ENCODE measurements at places on chromosomes 5 and 9.

GRCh38 chr9:116476002-116476401, 211.1 kb upstream of the TRIM32 start:
- DNase-seq = no peak

- peak; percentile 27 for DNase-seq
Observed at GRCh38 chr9:4297151-4297785, 2.6 kb downstream of the GLIS3 start.

DNA sequence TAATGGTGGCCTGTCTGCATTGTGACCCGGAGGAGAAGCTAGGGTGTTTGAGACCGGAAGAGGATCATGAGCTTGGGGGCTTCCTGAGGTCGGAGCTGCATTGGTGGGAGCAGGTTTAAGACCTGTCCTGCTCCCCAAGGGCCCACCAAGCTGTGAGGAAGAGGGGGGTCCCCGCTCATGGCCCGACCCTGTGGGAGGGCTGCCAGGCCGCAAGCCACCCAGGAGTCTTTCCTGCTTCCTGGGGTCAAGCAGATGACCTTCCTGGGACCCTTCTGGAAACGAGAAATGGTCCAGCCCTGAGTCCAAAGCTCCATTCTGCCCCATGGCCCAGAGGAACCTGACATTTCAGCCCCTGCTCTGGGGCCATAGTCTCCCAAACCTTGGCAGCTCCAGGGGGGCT, 61.5 kb upstream of the RNU6ATAC start:
- DNase-seq = no peak

GRCh38 chr5:68287976-68288706, 72.6 kb downstream of the PIK3R1 start:
- peak; percentile 60 for DNase-seq

DNA sequence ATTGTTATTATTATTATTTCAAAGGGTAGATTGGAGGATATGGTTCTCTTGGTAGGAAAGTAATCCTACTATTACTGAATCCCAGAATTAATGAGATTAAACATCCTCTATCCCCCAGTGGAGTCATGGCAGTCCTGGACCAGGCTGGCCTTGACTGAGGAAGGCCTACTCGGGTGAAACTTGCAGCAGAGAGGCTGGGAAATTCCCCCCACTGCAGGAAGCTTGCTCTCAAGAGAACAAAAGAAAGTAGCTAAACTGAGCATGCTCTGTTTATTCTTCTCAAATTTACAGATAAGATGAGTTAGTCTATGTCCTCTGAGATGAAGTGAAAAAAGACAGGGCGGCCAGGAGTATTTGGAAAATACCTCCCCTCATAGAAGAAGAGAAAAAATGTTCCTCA, 233.9 kb upstream of the RPS23 start:
- no peak for DNase-seq

DNA sequence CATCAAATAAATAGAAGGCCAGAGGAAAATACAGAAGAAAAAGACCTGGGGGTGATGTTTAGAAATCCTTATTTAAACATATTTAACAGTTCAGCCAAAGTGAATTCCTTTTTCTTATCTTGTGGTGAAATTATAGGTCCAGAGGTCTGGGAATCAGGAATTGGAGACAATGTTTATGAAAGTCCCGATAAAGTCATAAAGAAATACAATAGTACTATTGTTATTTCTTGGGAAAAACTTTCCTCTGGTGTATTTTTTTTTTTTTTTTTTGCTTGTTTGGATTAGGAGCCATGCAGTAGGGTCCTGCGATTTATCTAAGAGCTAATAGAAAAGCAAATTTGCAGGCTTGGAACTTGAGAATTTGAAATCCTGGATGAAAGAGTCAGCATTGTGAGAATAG, 426 bp downstream of the C7 start:
- DNase-seq = no peak

- no peak for DNase-seq
Observed at GRCh38 chr9:88274078-88274477, 114.2 kb upstream of the SPIN1 start.

DNA sequence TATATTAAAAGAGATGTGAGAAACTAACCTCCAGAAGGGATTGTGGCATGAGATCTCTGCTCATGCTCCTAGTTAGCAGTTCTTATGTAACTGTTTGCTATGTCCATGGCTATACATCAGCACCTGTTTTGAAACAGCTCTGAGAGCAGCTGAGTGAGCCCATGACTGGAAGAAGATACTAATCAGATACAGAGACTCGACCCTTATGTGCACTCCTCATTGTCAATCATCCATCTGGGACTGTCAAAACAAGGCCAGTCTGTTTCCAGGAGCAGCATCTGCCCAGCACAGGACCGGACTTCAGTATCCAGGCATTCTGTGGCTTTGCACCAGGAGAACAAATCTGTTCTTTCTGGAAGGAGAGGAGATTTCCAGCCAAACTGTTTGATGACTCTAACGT, 77.7 kb downstream of the EFNA5 start:
- DNase-seq = no peak

GRCh38 chr5:118902656-118903438, 85.5 kb downstream of the DTWD2 start:
- no peak for DNase-seq

GRCh38 chr9:114720086-114720676, 38.2 kb upstream of the TEX48 start:
- no peak for DNase-seq

DNA sequence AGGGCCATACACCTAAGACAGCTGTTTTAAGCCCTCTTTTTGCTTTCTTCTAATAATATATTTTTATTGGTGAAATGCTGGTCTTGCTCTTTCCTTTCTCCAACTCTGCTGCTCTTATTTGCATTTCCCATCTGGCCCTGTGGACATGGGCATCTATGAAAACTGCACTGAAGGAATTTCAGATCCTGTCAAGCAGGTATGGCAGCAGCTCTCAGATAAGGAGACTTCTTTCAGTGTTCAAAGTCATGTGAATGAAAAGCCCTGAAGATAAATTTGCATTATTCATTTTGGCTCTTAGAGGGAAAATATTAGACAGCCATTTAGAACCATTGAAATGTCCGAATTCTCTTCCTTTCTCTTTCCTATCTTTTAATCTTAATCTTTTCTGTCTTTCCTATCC, 668.0 kb upstream of the RIOK2 start:
- DNase-seq = no peak

DNA sequence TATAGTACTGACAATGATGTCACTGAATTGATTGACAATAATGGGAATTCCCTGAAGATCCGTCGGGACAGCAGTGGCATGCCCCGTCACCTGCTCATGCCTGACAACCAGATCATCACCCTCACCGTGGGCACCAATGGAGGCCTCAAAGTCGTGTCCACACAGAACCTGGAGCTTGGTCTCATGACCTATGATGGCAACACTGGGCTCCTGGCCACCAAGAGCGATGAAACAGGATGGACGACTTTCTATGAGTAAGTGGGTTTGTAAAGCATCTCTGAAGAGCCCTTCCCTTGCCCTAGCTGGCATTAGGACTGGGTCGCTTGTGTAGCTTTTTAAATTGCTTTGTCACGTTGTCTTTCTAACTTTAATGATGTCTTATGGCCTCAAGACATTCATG, 72.7 kb upstream of the WWC1 start:
- no peak for DNase-seq

DNA sequence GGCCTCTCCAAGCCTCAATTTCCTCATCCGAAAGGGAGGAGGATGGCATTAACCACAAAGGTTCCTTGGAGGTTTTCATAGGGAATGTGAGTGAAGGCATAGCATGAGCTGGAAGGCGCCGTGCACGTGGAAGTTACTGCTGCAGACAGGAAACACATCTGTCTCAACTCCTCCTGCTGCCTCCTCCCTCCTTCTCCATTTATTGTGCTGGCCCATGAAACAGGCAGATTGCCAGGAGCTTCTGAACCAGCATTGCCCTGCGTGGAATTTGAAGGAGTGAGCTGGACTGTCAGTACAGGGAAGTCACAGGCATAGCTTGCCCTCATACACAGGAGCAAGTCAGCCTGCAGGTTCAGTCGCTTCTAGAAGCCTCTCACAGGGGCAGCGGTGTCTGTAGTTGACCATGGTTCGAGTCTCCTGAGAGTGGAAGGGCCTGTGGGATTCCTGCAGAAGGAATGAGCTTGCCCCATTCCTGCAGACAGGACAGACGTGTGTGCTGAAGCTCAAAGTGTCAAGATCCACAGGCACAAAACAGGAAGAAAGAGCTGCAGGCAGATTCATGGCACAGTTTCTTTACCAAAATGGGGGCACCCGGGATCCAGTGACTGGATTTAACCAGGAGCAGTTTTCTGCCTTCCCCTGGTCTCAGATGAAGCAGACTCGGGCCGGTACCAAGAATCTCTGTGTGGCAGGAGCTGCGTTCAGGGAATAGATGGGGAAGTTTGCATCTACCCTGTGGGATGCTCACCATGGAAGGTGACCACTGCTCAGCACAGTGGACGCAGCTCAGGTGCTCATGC, 48.7 kb upstream of the CTSL start:
- no peak for DNase-seq

- DNase-seq = no peak
Observed at GRCh38 chr9:90432951-90433350, 209.7 kb downstream of the DIRAS2 start.

DNA sequence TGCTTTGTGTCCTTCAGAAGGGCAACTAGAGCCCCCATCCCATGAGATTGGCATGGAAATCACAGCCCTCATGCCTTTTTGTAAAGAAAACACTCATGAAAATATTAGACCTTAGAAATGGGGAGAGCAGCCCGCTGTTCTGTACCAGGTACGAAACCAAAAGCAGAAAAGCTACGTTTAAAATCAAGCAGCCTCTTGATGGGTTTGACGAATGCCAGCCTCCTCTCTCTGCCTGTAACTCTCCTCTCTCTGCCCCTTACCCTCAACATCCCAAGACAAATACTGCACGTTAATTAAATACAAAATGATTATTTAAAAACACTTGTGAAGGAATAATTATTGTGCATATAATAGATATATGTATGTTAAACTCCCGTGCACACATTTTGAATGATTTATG, 331.7 kb upstream of the PANK3 start:
- DNase-seq = no peak

GRCh38 chr9:75626860-75627259, 263.6 kb upstream of the PCSK5 start:
- DNase-seq = no peak

GRCh38 chr5:154300207-154300883, 109.8 kb downstream of the GALNT10 start:
- no peak for DNase-seq

- DNase-seq = no peak
Observed at GRCh38 chr9:129932303-129933151, 97.3 kb downstream of the USP20 start.

- no peak for DNase-seq
Observed at GRCh38 chr5:133644000-133644865, 31.9 kb upstream of the FSTL4 start.

- no peak for DNase-seq
Observed at GRCh38 chr5:135439231-135440205, 7.6 kb downstream of the DCANP1 start.

- DNase-seq = no peak
Observed at GRCh38 chr9:128061275-128061960, 5.7 kb downstream of the NAIF1 start.

DNA sequence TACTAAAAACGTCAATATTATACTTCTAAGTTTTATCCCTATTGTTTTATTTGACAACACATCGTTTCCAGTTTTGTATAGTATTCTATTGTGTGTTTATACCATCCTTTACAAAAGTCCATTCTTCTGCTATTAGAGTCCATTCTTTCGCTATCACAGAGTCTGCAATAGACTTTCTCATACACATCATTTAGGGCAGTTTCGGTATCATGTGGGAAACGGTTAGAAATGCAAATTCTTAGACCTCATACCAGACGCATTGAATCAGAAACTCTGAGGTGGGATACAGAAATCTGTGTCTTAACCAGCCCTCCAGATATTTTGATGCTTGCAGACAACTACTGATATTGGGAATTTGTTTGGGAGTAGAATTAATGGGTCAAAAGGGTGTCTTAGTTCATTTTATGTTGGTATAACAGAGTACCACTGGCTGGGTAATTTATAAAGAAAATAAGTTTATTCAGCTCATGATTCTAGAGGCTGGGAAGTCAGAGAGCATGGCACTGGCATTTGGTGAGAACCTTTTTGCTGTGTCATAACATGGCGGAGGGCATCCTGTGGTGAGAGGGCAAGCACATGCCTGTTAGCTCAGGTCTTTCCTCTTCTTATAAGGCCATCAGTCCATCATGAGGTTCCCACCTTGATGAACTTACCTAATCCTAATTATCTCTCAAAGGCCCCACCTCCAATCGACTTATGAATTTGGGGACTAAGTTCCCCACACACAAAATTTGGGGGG, 21.1 kb downstream of the CARTPT start:
- no peak for DNase-seq

GRCh38 chr5:111415053-111415452, 97.3 kb downstream of the STARD4 start:
- no peak for DNase-seq

GRCh38 chr5:141715346-141715905, 33.4 kb upstream of the ARAP3 start:
- no peak for DNase-seq

DNA sequence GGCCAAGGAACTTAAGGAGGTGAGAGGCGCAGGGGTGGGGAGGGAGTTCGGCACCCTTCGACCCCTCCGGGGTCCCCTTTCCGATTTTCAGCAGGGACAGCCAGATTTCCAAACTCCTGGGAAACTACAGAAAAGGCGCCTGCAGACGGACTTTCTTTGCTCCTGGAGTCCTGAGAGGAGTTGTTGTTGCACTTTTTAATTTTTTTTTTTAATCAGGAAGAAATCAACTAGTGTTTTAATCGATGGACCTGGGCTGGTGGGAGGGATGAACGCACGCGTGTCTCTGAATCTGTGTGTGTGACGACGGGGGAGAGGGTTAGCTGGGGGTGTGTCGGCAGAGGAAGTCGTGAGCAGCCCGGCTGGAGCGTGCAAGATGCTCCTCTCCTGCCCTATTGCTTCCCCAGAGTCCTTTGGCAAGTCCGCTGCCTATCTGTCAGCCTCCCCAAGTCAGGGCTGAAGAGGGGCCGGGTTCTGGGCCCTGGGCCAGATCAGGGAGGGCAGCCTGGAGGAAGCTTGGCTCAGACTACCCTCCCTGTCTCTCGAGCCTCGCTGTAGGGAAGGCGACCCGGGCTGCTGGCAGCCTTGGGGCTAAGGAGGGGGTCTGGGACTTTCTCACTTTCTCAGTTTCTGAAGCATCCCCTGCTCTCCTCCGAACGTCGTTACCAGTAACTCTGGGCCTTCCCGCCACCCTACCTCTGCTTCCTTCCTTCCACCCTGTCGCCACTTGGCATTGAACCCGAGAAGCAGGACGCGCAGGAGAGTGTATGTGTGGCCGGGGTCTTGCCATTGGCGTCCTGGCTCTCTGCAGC, 731 bp downstream of the PRR16 start:
- DNase-seq = no peak

DNA sequence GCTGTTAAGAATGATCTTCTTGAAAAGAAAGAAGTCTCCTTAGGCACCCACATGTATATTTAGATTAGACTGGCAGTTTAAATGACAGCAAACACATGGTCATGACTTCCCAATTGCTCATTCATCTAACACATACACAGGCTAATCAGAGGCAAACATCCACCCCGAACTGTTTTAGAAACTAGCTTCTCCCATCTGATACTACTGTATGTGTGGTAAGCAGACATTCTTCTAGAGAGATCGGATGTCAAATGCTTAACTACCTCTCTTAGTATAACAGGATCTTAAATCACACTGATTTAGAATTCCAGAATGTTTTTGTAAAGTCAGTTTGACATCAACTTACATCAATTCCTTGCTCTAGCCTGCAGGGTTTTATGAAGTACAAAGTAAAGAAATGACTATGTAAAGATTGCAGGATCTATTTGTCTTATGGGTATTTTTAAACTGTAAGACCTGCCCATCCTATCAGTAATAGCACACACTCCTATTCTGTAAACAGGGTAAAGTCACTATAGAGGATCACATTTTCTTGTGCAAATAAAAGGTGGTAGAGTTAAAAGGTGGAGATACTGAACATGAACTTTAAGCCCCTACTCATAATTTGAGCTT, 239.7 kb downstream of the MLLT3 start:
- DNase-seq = no peak
